ENCODE measurements at places on chromosomes 7 and 10. TPM values are rescaled to one million over a fixed set of nuclear protein-coding genes. Genes with fewer than 3 reads are reported as not detected.

Gene PPP1R9A
- total RNA-seq, result 15.9 TPM

Gene CDHR1
- total RNA-seq, result 0.13 TPM

Gene PRKCQ
- total RNA-seq, result 0.16 TPM

Gene NCF1
- total RNA-seq, result not detected

Gene MKX
- total RNA-seq, result 0.19 TPM

Gene TMEM184A
- not detected for total RNA-seq

Gene SPDYE6
- 0.06 TPM for total RNA-seq

All from bladder microvascular endothelial cell (primary cell).